NCI-H1930 (cell line): ENCODE measurements at places on chromosomes 7 and 10.

GRCh38 chr10:86155054-86155921 lies 211.3 kb downstream of the GRID1 start:
- no peak for DNase-seq

- DNase-seq: no peak
Observed at GRCh38 chr7:52959336-52959735, 76.1 kb upstream of the POM121L12 start.

DNA sequence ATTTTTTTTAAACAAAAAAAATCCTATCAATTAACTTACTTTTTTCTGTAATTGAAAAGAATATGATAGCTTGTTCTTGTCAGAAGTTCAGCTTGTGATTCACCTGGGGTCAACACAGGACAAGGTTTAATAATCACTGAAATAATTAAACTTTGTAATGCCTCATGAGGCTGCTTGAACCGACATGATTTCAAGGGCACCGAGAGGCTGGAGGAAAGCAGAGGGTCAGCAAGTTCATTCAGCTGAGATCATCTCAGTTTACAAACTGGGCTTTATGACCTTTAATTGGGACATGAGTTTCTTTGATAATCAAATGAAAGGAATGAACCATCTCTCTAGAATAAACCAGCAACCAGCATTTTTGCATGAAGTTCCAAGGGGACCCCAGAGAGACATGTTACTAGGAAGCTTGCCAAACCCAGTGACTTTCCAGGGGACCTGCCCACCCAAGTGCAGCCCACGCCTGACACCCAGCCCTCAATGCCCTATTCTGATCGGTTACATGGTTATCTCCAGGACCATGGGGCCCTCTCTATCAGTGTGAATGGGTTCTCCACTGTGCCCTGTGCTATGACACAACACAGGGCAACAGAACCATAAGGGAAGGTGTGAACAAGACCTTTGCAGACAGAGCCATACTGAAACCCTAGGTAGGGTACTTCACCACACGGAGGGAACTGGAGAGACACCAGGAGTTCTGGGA lies 7.8 kb upstream of the CYP3A4 start:
- no peak for DNase-seq

DNA sequence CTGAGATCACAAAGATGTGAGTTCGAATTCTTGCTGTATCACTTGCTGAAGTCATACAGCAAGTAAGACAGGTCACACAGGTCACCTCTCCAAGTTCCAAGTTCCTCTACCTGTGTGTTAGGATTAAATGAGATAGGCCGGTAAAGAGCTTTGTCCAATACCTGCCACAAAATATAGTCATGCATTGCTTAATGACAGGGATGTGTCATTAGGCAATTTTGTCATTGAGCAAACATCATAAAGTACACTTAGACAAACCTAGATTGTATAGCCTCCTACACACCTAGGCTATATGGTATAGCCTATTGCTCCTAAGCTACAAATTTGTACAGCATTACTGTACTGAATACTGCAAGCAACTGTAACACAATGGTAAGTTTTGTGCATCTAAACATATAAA lies 469.4 kb downstream of the KCNMA1 start:
- no peak for DNase-seq

- DNase-seq: no peak
Observed at GRCh38 chr7:84251277-84251781, 56.7 kb upstream of the SEMA3A start.

GRCh38 chr10:117424883-117425649 lies 49.8 kb upstream of the PDZD8 start:
- no peak for DNase-seq

DNA sequence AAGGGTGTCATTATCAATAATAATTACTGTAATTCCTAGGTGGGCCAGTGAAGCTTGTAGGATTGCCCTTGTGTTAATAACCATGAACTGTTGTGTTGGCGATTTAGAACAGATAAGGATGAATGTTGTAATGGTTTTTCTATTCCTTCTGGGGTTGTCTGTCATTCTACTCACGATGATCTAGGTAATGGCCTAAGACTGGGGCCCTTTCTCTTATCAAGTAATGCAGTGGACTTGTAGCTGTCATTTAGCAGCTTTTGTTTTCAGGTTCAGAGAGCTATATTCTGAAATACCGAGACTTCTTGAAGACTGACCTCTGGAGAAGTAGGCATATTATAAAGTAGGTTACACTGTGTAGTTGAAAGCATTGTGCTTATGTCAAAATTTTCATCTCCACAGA lies 110.2 kb downstream of the TAF3 start:
- DNase-seq: no peak

GRCh38 chr10:131700032-131700431 lies 200.8 kb upstream of the PPP2R2D start:
- no peak for DNase-seq

DNA sequence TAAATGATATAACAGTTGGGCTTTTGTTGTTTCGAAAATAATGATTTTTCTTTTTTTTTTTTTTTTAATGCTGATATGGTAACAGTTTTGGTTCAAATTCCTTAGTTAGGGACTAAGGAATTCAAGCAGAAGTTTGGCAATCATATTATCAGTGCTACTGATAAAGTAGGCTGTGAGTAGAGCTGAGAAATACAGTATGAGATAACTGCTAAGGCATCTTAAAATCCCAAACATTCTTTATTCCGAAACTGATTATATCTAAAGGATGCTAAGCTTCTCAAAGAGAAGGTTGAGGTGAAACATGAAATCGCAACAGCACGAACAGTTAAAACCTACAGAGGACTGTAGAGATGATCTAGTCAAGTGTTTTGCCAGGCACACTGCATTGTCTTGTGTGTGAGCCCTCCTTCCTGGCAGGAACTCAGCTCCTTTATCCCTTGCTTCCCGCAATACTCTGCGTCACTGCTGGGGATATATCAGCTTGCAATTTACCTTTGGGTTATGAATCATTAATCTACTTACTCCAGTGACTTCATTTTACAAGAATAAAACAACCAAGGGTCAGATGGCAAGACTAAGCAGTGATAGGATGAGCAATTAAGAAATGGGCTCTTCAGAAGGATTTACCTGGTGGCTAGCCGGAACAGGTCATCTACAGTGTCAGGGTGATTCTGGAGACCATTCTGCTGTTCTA lies 36.7 kb downstream of the IRF5 start:
- no peak for DNase-seq

DNA sequence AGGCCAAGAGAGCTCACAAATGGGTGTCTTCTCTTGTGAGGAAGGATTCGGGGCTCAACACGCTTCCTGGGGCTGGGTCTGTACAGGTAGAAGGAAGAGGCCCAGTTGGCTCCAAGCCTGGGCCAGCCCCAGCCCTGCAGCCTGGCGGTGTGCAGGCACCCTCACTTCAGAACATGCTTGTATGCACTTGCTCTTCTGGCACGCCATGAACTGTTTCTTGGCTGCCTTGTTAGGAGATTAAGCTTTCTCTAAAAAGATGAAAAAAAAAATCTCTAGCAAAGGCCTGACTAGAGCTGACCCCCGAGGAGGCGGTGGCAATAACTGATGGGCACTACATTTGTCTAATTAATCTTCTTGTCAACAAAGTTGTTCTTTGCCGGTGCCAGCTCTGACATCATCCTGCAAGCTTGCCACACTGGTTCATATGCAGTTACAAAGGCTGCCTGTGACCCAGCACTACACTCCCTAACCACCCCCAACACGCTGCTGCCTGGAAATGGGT lies 94.7 kb downstream of the WDR11 start:
- DNase-seq: no peak

DNA sequence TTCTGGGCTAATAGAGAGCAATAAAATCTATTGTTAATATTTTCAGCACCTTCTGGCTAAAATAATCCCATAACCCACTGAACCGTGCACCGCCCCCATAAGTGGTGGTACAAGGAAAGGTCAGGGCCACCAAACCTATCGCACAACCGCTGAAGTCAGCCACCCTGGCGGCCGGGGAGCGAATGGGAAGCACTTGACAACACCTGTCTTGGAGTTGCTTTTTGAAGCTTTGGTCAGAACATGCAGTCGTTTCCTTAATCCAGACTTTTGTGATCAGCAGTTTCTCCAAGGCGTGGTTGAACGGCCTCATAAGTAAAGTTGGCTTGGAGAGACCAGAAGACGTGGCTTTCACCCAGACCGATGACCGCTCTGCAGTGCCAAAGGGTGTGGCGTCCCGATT lies 97.4 kb downstream of the DNAJB6 start:
- no peak for DNase-seq

GRCh38 chr7:12269100-12269895 lies 58.2 kb downstream of the TMEM106B start:
- no peak for DNase-seq

DNA sequence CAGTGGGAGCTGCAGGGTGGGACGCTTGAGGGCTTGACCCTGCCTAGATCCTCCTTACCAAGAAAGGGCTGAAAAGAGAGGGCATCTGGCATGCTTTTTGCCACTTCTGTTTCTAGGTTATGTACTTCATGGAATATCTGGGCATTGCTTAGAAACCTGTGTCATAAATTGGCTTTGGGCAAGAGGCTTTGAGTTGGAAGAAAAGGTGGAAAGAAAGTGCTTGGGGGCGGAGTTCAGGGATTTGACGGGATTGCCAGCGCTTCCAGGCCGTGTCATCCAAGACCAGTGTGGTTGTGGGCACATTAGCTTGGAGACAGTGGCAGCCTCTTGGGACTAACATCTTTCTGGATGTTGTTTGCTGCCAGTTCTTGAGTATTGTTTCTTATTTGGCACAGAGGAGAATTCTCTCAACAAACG lies 825 bp downstream of the ZNF862 start:
- no peak for DNase-seq

- DNase-seq: no peak
Observed at GRCh38 chr10:124679401-124679800, 64.8 kb downstream of the FAM53B start.

DNA sequence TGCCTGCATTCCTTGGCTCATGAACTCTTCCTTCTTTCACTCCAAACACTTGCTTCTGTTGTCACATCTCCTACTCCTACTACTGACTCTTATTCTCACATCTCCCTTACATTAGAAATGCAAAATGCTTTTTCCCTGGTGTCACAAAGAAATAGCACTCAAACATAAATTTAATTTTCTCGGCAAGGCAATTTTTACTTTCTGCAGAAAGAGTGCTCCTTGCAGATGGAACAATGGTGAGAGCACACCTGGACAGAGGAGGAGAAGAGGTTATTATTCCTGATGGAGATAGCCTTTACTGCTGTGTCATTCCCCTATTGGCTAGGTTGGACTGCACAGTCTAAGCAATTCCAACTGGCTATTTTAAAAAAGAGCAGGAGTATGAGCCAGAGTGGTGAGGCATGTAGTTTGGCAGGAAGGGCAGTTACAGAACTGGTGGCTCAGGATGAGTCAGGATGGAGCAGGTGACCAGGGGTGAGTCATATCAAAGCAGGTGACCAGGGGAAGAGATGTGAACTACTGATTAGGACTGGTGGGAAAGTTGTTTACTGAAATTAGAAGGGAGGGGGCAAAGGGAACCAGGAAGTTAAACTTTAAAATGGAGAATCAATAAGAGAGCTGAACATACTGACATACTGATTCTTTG lies 52.9 kb downstream of the CYP2C9 start:
- DNase-seq: no peak

DNA sequence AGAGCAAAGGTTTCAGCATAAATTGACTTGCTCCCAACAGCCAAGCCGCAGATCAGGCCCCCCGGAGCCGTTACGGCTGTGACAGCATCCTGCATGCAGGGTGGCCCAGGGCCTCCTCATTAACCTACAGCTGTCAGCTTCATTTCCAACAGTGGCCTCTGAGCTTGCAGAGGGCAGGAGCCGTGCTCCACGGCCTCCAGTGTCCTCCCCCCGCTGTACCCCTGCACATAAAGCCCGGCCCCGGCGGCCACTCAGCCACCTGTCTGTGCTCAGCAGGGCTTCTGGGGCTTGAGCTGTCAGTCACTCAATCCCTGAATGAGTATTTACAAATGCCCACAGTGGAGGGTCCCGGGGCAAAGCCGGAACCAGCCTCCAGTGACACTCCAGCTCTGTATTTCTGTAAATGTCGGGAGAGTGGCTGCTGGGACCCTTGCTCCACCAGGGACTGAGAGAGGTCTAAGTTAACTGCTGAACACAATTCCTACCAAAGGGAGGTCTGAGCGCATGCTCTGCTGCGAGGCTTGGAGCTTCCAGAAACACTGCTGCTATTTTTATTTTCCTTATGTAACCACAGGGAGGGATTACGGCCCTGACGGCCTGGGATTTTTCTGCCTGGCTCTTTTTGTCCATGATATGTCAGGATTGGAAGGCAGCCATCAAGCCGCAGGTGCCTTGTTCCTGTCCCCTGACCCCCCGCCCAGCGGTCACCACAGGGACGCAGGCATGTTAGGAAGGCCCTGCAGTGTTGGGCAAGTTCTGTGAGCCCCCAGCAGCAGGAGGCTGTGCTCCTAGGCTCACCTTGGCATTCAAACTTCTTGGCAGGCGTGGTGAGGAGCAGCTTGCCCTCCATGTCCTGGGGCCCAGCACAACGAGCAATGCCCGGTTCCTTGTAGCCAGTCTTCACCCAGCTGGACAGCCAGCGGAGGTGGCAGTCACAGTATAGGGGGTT lies 165.0 kb downstream of the SLIT1 start:
- DNase-seq: no peak

DNA sequence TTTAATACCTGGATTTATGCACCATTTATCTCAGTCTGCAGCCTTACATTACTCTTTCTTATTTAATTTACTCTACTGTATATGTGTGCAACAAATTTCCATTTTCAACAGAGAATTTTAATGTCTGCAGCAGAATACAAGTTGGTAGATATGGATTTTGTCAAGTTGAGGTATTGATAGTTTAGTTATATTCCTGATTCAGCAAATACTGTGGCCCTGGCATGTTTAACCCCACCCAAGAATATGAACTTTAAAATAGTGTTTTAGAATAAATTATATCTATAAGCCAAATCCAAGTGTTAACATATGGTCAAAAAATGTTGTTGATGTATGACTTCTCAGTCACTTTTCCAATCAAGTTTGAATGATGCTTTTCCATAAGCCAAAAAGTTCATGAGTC lies 378.4 kb upstream of the NRG3 start:
- no peak for DNase-seq

GRCh38 chr10:29840516-29841276 lies 205.9 kb upstream of the SVIL start:
- DNase-seq: no peak

DNA sequence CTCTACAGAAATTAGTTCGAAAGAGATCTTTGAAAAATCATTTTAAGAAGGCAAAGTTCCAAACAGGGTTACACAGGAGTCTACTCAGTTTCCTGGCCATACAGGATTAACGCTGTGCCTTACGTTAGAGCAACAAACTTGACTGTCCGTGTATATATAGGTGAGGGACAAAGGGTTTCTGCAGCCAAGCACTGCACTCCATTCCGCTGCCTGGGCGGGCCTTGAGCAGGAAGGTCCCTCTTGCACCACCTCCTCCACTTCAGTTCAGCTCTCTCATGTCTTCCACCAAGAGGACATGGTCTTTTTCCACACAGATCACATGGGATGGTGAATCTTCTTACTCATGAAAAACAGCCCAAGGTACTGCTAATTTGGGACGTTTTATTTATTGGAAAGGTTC lies 43.2 kb downstream of the MCMBP start:
- no peak for DNase-seq

DNA sequence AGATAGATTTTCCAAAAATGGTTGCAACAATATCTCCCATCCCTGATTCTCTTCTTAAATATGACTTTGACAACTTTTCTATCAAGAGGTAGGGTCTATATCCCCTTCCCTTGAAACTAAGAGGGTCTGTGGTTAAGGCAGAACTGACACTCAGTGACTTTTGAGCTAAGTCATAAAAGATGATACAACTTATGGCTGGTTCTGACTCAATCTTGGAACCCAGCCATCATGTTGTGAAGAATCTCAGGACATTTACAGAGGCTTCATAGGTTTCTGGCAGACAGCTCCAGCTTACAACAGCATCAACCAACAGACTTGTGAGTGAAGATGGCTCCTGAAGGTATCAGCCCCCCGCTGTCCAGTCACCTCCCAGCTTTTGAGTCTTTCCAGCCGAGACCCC lies 203.5 kb downstream of the RNLS start:
- no peak for DNase-seq
